Vagina (tissue), 2 donors: ENCODE measurements at places on chromosomes 4 and X. TPM values are rescaled to one million over a fixed set of nuclear protein-coding genes. Genes with fewer than 3 reads are reported as not detected.

DNA sequence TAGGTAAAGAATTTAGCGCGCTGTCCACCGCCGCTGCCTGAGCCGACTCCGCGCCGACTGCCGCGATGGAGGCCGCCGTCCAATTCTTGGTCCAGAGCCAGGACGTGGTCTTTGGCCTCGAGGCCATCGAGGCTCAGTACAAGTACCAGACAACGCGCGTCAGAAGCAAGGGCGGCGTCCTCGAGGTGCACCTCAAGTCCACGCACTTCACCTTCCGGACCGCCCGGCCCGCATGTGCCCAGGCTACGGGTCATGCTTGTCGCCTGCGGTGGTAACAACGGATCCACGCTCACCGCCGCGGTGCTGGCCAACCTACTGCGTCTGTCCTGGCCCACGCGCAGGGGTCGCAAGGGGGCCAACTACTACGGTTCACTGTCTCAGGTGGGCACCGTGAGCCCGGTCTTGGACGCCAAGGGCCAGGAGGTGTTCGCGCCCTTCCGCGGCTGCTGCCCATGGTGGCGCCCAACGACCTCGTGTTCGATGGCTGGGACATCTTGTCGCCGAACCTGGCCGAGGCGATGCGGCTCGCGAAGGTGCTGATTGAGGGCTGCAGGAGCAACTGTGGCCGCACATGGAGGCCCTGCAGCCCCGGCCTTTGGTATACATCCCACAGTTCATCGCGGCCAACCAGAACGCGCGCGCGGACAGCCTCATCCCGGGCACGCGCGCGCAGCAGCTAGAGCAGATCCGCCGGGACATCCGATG lies 128.0 kb downstream of the ANAPC4 start:
- H3K4me1 ChIP-seq: no peaks in the 10 kb centered on the region
- H3K4me3 ChIP-seq: no peak overlapping the region
- H3K27ac ChIP-seq: no peak overlapping the region

DNA sequence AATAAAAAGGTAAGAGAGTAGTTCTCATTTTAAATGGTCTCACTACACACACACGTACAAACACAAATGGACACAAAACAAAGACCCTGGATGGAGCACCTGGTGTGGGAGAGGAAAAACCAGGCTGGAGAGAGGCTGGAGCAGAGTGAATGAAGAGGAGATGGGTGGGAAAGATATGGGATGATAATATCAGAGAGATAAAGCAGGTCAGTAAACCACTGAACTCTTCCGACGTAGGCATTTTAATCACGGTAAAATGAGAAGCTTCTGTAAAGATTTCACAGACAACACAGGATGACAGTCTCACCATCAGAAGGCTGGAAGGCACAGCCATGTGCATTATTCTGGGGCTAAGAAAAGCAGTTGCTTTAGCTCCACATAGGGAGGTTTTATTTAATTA lies 532.8 kb downstream of the KCNIP4 start:
- no peak for DNase-seq
- H3K4me3 ChIP-seq: no peak overlapping the region
- no peaks in the 10 kb centered on the region for H3K36me3 ChIP-seq
- H3K27me3 ChIP-seq: no peaks in the 10 kb centered on the region
- H3K4me1 ChIP-seq: no peaks in the 10 kb centered on the region

CFAP99 gene
- total RNA-seq: not detected

- no peak overlapping the region for H3K4me3 ChIP-seq
- H3K36me3 ChIP-seq: no peaks in the 10 kb centered on the region
- no peaks in the 10 kb centered on the region for H3K4me1 ChIP-seq
- no peak overlapping the region for H3K27ac ChIP-seq
Measured at GRCh38 chrX:126580877-126581276, 28.3 kb upstream of the DCAF12L1 start.

PRDM8 gene
- 15.0 TPM for total RNA-seq

KIAA1210 gene
- total RNA-seq: not detected

PIGA gene
- total RNA-seq: 8.8 TPM

DNA sequence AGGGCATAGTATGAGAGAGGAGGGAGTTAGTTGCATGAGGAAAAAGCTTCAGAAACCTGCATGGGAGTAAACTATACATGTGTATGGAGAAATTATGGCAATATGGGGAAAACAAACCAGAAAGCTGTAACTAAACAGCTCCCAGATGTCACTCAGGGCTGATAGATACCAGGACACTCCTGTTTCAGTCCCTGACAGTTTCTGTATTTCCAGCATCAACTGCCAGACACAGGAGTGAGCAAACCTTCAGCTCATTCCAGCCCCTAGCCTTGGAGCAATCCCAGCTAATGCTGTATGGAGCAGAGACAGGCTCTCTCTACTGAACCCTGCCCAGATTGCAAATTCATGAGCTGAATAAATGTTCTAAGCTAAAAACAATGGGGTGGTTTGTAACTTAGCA lies 382.9 kb upstream of the MAGEB18 start:
- no peaks in the 10 kb centered on the region for H3K4me1 ChIP-seq
- H3K27ac ChIP-seq: no peak overlapping the region
- no peak for DNase-seq
- H3K27me3 ChIP-seq: no peaks in the 10 kb centered on the region

GRCh38 chr4:169253904-169254303 lies 16.9 kb downstream of the SH3RF1 start:
- DNase-seq: no peak
- no peaks in the 10 kb centered on the region for H3K27me3 ChIP-seq

DNA sequence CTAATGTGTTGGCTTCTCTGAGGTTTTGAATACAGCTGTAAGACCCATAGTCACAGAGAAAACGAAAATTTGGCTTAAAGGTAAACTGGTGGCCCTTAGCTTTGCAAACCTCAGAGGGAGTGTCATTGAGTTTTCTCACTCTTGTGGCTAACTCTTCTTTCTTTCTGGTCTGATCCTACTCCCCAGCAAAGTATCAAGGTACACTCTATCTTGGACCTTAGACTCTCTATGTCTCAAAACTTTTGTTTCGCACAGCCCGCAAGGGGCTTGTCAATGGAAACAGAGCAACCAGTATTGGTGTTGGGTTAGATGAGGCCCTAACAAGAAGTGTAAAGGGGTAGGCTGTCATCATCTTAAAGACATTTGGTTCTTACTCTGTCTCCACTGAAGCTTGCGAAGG lies 19.8 kb downstream of the APOO start:
- no peaks in the 10 kb centered on the region for H3K27me3 ChIP-seq
- no peak for DNase-seq
- H3K4me1 ChIP-seq: peaks cover 12% of the 10 kb centered on the region
- H3K4me3 ChIP-seq: no peak overlapping the region

DNA sequence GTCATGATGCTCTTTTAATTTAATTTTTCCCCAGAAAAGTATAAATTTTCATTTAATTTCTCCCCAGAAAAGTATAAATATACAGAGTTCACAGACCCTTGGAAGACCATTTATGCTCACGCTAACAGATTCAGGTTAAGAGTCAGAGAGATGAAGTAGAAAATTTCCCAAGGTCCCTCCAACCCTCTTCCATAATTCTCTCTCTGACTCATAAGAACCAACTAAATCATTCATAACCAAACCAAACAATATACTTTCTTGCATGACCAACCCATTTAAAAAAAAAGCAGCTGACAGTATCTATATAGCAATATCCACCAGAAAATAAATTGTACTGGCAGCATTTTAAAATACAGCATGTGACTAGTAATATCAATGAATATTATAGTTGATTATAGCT lies 3.9 kb downstream of the KLHL8 start:
- peaks cover 31% of the 10 kb centered on the region for H3K4me1 ChIP-seq
- DNase-seq: no peak
- H3K27me3 ChIP-seq: no peaks in the 10 kb centered on the region
- no peak overlapping the region for H3K27ac ChIP-seq

DNA sequence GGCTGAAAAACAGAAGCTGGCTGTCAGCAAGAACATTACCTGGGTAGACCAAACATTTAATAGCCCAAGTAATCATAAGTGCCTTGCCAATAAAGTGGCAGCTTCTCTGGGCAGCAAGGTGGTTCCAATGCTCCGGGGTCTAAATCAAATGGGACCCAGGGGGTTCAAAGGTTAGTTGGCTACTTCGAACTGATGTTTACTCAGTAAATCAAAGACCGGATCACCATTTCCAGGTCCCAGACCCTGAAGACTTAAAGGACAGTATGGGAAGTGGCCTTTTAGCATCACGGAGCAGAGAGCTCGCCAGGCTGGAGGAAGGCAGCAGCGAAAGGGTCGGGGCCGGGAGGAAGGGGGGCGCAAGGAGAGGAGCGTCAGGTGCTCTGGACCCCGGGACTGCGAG lies 1.0 kb downstream of the SH3KBP1 start:
- no peaks in the 10 kb centered on the region for H3K36me3 ChIP-seq
- no peak for DNase-seq
- no peaks in the 10 kb centered on the region for H3K27me3 ChIP-seq
- H3K27ac ChIP-seq: peak overlapping the region; percentile 79
- H3K4me1 ChIP-seq: no peaks in the 10 kb centered on the region
- H3K4me3 ChIP-seq: peak overlapping the region; percentile 54

ESX1 gene
- not detected for total RNA-seq

DNA sequence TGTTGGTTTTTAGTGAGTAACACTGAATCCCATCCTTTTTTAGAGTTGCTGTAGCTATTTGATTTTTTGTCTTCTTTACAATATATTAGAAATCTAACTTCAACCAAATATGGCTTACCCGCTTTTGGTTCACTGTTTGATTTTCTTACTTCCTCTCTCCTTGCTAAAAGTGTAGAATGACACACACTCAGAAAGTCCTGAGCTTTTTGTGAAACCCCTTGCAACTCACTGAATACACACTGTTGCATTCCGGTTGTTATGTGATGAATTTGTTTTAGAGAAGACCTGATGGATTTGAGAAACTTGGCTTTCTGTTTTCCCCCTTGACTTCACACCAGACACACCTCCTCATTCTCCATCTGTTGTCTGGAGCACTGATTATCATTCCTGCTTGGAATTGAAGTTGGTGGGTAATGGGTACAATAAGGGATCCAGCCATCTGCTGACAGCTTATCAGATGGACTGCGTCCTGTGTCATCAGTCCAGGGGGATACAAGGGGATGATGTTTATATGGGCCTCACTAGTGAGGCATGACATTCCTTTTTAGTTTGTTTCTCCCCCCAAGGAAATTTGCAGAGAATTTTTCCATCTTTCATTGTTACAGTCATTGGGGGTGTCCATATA lies 5.2 kb downstream of the TMEM164 start:
- no peak overlapping the region for H3K4me3 ChIP-seq
- H3K27ac ChIP-seq: no peak overlapping the region
- H3K27me3 ChIP-seq: no peaks in the 10 kb centered on the region
- no peaks in the 10 kb centered on the region for H3K36me3 ChIP-seq
- DNase-seq: no peak

DNA sequence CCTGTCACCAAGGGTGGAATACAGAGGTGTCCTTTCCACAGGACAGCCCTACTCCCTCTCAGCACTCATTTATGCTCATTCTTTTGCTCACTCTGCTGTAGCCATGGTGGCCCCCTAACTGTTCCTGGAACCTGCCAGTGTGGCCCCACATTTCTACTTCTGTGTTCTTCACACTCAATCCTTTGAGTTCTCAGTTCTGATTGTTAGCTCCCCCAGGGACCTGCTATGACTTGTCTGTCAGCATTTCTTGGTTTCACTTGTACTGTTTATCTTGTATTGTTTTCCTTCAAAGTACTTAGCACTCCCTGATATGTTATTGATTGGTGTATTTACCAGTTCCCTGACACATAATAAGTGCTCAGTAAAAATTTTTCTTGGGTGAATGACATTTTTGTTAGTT lies 14.9 kb downstream of the VBP1 start:
- H3K4me1 ChIP-seq: no peaks in the 10 kb centered on the region
- H3K27ac ChIP-seq: no peak overlapping the region
- DNase-seq: no peak
- no peak overlapping the region for H3K4me3 ChIP-seq

DNA sequence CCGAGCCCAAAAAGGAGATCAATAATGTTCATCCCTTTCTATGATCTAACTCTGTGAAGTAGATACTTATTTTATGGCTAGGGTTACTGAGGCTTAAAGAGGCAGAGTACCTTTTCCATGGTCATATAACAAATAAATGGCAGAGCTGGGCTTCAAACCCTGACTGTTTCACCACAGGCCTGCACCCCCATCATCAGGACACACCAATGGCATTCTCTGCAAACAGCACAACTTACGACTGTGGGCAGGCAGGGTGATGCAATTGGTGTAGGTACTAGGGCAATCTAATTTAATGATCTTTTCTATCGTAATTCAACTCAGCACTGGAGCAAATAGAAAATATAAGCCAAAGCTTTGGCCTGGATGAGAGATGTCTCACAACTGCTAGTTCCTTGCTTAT lies 118.8 kb upstream of the CBR4 start:
- no peaks in the 10 kb centered on the region for H3K27me3 ChIP-seq
- no peaks in the 10 kb centered on the region for H3K4me1 ChIP-seq
- DNase-seq: no peak
- H3K4me3 ChIP-seq: no peak overlapping the region
- H3K36me3 ChIP-seq: peaks cover 16% of the 10 kb centered on the region

DNA sequence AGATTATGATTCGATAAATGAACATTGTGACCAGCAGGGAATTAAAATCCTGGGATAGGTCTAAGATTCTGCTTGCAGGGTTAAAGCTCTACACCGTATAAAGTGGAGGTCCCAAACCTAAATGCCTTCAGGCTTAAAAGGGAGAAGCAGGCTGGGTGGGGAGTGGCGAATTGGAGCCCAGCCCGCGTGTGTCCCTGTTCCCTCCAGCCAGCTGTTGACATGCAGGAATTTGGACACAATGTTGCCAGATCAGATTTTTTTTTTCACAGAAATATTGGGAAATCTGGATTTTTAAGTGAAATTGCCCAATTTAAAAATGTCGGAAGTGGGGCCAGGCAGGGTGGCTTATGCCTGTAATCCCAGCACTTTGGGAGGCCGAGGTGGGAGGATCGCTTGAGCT lies 60.5 kb downstream of the ELF4 start:
- H3K27me3 ChIP-seq: no peaks in the 10 kb centered on the region
- no peak overlapping the region for H3K4me3 ChIP-seq
- H3K27ac ChIP-seq: no peak overlapping the region
- H3K4me1 ChIP-seq: peaks cover 5% of the 10 kb centered on the region
- H3K36me3 ChIP-seq: no peaks in the 10 kb centered on the region

DNA sequence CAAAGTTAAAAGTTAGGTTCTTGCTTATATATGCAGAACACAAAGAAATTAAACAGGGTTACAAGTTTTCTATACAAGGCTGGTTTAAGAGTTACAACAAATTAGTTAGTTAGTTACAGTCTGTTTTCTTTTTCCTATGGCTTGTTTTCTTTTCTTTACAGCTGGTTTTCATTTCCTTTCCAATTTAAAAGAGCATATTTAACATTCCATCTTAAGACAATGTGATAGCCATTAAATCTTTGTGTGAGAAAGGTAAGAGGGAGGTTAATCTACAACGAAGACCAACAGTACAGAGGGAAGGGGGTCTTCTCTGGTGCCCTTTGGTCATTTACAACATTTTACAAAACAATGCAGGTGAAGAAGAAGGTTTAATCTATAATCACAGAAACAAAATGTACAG lies 290.6 kb downstream of the ZNF674 start:
- H3K27me3 ChIP-seq: no peaks in the 10 kb centered on the region
- no peak overlapping the region for H3K27ac ChIP-seq
- H3K36me3 ChIP-seq: no peaks in the 10 kb centered on the region
- no peaks in the 10 kb centered on the region for H3K4me1 ChIP-seq
- H3K4me3 ChIP-seq: no peak overlapping the region

LYAR gene
- total RNA-seq: 6.4 TPM

USP17L18 gene
- not detected for total RNA-seq

MAGEA9B gene
- total RNA-seq: not detected
